NCI-H2227 treated with DMSO at 0.1 percent for 48 hours (cell line): ENCODE measurements at places on chromosomes 5 and 9.

DNA sequence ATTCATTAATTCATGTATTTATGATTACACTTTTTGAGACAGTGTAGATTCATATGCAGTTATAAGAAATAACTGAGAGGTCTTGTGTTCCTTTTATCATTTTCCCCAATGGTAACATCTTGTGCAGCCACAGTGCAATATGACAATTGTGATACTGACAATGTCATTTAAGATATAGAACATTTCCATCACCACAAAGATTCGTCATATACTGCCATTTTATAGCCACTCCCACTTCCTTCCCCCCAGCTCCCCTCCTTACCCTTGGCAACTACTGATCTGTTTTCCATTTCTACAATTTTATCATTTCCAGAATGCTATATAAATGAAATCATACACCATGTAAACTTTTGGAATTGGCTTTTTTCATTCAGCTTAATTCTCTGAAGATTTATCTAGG is 53.8 kb downstream of the NR2F1 start:
- DNase-seq, result no peak

DNA sequence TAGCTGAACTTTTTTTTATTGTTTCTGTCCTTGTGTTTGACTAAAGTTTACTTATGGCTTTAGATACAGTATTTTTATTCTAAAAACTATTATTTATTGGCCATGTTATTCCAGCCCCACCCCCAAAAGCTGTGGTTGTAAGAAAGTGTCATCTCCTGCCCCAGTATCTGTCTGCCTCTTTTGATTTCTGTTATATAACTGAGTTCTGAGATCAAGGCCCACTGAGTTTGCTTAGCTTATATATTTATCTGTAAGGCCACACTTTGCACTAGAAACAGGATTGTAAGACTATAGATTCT is 116.8 kb upstream of the TNFAIP8 start:
- no peak for DNase-seq

DNA sequence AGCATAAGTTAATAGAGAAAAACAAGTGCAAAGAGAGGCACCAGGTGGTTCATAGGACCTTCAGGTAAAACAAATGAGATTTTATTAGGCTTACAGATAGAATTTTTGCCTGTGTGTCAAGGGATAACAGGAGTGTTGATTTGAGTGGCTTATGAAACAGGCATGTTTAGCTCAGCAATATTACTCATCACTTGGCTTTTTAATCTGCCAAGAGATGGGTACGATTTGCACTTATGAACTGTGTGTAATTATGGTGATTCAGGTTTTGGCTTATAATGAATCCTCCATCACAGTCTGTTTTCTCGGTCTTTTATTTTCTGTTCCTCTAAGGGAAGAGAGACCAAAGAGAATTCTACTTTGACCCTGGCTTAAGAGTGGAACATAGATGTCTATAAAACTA is 199.3 kb downstream of the DMRTA1 start:
- no peak for DNase-seq

- DNase-seq, result no peak
Measured at GRCh38 chr5:140145256-140145655, 19.5 kb downstream of the IGIP start.

- no peak for DNase-seq
Measured at GRCh38 chr5:172163346-172163745, 24.7 kb downstream of the STK10 start.

DNA sequence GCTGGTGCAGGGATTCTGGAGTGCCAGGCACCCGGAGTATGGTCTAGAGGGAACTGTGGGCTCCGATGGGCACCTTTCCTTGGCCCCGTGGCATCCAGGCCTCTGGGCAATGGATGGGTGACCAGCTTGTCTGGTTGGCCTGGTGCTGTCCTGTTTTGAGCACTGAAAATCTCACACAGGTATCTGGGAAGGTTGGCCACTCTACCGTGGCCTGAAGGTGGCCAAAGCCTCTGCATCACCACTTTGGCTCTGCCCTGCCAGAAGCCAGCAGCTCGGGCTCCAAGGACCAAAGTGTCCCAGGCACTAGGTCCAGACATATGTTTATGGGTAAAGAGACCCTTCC is 28.8 kb downstream of the SLC6A7 start:
- no peak for DNase-seq

DNA sequence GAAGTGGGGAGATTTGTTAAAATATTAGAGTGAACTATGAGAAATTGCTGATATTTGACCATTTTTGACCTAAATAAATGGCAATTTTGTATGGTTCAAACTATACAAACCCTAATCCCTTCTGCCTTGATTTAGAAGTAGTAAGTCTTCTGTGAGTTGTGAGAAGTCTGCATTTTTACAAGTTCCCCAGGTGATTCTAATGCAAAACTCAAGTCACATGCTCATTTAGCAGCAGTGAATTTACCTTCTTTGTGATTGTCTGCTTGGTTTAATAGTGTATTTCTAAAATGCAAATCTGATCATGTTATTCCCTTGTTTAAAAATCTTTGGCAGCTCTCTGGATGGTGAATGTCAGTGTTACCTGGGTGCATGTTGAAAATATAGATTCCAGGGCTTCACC is 2.8 kb downstream of the MEGF10 start:
- no peak for DNase-seq

DNA sequence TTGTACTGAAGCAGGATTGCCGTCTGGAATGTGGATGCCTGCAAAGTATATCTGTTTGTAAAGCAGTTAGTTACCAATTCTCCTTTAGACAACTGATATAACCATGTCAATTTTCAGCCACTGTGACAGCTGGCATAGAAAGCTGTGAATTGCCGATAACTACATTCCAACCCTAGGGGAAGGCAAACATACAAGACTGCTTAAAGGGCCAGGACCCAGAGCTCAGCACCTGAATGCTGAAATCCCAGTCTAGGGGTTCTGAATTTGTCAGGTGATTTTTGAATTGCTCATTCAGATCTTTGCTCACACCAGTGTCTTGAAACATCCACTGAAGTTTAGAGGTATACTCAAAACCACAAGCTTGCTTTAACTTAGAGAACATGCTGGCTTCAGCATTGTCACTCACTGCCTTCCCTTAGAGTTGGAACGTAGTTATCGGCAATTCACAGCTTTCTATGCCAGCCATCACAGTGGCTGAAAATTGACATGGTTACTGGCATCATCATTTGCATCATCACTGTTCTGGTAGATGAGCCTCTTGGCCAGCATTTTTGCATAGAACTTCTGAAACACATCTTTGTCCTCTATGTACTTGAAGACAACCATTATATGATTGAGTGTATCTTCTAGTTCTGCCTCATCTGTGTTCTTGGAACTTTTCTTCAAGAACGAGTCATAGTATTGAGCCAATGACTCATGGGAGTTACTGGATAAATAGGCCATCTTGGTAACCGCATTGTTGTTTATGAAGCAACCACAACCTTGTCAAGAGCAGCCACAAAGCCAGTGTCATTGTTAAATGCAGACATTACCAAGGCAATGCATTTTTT is 82.1 kb downstream of the CCDC192 start:
- no peak for DNase-seq

DNA sequence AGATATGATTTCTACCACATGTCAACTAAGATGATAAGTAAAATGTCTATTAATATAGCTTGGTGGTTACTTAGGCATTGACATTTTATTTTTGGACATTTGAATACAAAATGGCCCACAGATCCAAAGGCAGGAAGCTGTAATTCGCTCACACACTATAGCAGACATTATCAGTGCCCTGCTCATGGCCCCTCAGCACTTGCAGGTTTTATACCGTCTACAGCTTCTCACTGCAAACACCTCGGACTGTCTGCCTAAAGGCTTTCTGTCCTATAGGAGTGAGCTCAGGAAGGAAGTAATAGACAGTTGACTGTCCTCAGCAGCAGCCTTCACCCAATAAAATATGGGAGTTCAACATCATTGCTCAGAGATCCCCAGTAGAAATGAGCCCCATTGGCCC is 140.8 kb upstream of the RASA1 start:
- DNase-seq, result no peak
